ENCODE measurements at places on chromosomes 11 and 22. TPM values are rescaled to one million over a fixed set of nuclear protein-coding genes. Genes with fewer than 3 reads are reported as not detected.

The RBMXL2 gene
- total RNA-seq, result not detected

The GLB1L2 gene
- total RNA-seq, result 13.4 TPM

The ZNRF3 gene
- 2.8 TPM for total RNA-seq

The GPR137 gene
- 14.3 TPM for total RNA-seq

The MIOX gene
- not detected for total RNA-seq

The LRRC55 gene
- under 0.01 TPM for total RNA-seq

The CEND1 gene
- 1.2 TPM for total RNA-seq

Measured in Daoy (cell line).